ENCODE measurements at places on chromosomes 4 and X.

GRCh38 chr4:116952530-116953136 is 132.7 kb downstream of the TRAM1L1 start:
- DNase-seq: no peak

DNA sequence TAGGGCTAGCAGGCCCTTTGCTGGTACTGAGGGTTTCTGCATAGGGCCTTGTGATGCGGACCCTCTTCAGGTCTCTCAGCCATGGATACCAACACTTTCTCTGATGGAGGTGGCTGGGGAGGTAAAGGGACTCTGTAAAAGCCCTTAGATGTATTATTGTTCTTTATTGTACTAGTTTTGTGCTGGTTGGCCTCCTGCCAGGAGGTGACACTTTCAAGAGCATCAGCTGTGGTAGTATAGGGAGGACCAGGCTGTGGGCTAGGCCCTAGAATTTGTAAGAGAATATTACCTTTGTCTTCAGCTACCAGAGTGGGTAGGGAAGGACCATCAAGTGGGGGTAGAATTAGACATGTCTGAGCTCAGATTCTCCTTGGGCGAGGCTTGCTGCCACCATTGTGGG is 936.3 kb downstream of the CENPC start:
- no peak for DNase-seq

- DNase-seq: no peak
Measured at GRCh38 chrX:3425031-3425430, 78.6 kb upstream of the MXRA5 start.

DNA sequence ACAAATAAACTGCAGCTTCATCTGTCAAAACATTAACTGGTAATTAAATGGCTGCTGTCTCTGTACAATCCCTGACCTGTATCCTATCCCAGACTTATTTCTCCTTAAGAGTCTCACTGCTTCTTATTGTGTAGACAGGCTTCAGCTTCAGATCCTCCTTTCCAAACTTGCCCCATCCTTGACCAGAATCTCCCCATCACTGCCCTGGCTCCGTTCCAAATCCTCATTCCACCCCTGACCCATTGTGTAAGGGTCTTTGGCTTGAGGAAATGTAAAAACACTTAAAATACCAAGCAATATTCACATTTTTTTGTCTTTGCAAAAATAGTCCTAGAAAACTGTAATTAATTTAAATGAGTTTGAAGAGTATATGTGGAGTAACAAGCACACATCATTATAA is 152.6 kb upstream of the VEGFC start:
- DNase-seq: no peak

DNA sequence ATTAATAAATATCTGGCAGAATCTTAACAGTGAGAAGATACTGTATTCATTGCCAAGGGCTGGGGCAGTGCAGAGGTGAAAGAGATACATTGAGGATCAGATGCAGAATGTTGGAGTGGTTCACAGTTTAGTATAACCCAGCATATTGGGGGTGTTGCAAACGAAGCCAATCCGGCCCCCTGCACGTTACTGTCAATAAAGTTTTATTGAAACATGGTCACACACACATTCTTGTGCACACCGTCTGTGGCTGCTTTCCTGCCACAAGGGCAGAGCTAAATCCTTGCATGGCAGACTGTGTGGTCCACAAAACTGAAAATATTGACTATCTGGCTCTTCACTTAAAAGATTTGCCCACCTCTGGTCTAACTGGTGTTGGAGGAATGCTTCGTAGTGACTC is 119.7 kb downstream of the SHOX start:
- no peak for DNase-seq

GRCh38 chr4:122512430-122512829 is 55.9 kb upstream of the IL2 start:
- no peak for DNase-seq

- no peak for DNase-seq
Measured at GRCh38 chr4:146288193-146288592, 73.9 kb downstream of the REELD1 start.
